Calu3 (cell line): ENCODE measurements at places on chromosomes 3 and 15.

DNA sequence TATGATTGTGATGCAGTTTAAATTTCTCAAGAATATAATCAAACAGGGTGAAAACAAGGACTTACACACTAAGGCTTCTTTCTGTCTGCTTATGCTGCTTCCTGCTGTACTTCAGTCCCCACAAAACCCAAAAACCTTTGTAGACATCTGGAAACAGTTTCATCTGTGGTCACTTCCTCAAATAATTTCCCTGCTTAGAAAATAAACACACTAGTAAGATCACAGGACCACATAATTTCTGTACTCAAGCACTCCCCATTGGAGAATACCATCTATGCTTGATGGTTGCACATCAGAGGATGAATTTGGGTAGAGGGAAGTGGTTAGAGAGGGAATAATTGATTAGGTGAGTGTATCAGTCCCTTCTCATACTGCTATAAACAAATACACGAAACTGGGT is 266.2 kb downstream of the LSAMP start:
- no peak for DNase-seq

DNA sequence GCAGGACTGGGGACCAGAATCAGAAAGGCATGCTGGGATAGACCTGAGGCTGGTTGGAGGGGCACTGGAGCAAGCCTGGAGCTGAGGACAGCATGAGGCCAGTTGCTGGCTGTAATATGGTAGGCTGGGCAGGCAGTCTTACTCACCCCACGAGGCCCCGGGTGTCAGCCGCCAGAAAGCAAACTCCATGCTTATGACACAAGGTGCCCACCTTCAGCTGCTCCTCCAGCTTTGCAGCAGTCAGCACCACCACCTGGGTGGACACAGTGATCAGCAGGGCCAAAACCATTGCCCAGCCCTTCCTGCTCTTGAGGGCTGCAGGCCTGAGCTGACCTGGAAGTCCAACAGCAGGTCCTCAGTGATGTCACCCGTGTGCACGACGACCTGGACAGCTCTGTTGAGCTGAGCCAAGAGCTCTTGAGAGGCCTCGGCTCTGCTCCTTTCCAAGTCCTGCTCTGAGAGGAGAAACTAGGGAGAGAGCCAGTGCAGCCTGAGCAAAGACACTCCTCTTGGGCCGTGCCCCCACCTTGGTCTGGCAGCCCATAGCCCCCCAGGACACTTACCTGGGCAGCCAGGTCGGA is 747 bp downstream of the UBA7 start:
- no peak for DNase-seq

- no peak for DNase-seq
These were observed 83.1 kb downstream of the CPN2 start for GRCh38 chr3:194267744-194268653.

- DNase-seq, result no peak
These were observed 11.0 kb upstream of the USP3 start for GRCh38 chr15:63493436-63493835.

- peak; percentile 68 for DNase-seq
These were observed 2.5 kb downstream of the XIRP1 start for GRCh38 chr3:39189959-39190269.

DNA sequence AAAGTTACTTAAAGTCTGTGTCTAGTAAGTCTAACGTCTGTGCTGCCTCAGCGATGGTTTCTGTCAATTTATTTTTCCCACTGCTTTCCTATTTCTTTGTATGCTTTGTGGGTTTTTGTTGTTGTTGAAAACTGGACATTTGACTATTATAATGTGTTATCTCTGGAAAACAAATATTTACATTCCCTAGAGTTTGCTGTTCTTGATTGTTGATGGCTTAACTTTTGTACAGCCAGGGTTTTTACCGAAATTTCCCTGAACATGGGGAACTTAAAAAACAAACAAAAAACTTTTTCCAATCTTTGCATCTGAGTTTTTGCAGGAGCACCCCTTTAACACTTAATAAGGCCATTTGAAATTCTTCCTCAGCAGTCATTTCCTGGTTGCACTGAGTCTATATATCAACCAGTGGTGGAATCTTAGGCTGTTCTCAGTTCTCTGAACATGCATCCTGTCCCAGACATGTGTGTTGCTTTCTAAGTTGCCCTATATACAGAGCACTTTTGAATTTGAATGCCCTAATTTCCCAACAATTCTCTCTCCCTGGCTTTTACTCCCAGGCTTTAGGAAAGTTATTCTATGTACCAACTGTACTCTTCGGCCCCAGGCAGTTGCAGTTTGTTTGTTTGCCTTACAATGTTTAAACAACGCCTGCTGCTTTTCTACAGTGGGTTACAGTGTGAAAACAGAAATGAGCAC is 11.8 kb upstream of the PIAS1 start:
- no peak for DNase-seq

DNA sequence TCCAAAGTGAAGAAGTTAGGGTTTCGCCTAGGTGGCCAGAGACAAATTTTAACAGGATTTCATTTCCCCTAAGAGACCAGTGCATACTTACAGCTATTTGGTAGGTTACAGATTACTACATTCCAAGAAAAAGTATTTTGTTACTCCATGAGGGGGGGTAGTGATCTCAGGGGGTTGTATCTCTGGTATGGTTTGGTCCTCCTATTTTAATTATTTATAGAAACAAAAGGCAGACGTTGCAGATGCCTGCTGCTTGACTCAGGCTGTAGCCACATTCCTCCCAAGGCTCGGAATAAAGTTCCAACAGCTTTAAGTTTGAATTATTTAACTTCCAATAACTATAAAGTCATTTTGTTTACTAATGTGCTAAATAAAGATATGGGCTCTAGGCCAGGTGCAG is 1.3 kb upstream of the TRIM59 start:
- DNase-seq, result no peak

GRCh38 chr3:62667714-62668113 is 207.5 kb downstream of the CADPS start:
- no peak for DNase-seq
